ENCODE measurements at places on chromosomes 5 and 9.

DNA sequence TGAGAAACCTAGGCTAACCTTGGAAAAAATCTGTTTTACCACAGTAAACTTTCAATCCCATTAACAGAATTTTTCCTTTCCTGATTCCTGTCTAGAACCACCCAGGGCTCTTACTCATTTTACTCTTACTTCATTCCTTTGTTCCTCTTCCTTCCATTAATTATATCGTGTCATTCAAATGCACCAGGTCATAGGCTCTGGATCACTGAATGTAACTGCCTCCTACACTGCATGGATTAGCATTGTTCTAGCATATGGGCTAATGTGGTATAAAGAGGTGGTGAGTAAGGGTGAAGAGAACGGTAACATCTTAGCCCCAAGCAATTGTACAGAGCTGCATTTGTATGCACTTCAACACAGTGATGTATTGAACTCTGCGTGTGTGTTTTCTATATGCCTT, 49.5 kb upstream of the SPINK5 start:
- DNase-seq: no peak

DNA sequence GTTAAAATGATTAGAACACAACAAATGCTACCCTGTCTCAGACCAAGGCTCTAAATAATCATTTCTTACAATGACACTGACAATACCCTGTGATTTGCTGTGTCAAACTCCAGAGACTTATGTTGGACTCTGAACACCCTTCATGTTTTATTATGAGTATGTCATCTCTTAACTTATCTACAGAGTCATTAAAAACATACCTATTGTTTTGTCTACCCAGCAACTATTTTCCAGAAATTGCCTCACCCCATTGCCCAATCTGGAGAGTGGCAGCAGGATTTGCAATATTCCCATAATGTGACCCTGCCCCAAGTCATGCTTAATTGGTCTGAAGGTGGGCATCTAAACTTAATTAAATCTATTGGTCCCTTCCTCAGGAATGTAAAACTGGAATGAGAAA, 23.0 kb upstream of the KIF2A start:
- no peak for DNase-seq

DNA sequence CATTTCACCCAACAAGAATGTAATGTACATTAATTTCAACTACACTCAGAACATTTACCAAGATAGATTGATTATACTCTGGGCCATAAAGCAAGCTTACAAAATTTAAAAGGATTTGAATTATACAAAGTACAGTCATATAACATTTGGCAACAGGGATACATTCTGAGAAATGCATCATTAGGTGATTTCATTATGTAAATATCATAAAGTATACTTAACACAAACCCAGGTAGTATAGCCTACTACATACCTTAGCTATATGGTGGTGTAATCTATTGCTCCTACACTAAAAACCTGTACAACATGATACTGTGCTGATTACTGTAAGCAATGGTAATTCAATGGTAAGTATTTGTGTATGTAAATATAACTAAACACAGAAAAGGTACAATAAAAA, 202.9 kb downstream of the MPDZ start:
- no peak for DNase-seq

GRCh38 chr5:10311595-10312425, 4.1 kb upstream of the CMBL start:
- DNase-seq: no peak

DNA sequence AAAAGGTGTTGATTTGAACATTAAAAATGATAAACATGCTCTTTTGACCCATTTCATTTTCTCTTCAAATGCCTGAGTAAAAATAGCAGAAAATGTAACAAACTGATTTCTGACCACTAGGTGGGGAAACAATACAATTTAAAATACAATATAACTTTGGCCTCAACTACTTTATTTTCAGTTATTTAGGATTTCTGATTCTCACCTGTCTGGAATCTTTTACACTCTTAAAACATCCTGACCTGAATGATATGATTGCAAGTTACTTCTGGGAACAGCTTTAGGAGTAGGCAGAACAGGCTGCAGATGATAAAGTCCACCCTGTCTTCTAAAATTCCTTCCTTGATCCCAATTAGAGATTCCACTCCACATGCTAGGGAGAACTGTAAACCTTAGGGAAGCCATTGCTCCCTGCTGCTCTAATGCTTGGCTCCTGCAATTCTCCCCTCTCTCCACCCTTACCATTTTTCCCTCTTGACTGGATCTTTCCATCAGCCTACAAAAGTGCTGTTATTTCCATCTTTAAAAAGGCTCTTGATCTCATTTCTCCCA, 70.3 kb downstream of the FYB1 start:
- DNase-seq: no peak

DNA sequence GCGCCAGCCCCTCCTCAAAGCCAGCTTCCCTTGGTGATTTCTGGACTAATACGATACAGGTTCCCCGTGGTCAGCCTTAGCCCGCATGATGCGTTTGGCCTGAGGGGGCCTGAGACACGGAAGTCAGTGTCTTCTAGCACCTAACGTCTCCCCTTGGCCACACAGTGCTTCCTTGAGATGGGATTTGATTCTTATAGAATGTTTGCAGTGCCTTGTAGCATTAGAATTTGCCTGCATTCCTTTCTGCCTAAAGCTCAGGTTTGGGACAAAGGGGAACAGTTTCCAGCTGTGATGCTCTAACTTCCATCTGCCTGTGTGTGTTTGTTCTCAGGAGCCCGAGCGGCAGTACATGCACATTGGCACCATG, 34.4 kb downstream of the CFAP90 start:
- no peak for DNase-seq

DNA sequence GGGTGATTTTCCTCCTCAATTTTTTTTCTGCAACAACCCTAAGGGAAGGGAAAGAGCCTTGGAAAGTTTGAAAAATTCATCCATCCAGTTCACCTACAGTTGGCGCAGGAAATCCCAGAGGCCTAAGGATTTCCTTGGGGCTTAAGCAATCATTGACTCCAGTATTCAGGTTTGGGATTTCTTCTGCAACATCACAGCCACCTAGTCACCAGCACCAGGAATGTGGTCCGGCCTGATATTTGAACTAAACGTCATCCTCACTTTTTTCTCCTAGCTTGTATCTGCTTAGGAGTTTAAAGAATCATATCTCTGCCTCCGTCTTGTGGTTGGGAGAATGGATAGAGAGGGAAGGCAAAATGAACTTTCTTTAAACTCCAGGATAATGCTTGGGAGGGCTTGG, 20.2 kb upstream of the TLE4 start:
- no peak for DNase-seq

GRCh38 chr5:175079707-175080106, 355.3 kb downstream of the MSX2 start:
- no peak for DNase-seq

GRCh38 chr5:132782101-132782500, 5.1 kb upstream of the SEPTIN8 start:
- DNase-seq: peak; percentile 31

DNA sequence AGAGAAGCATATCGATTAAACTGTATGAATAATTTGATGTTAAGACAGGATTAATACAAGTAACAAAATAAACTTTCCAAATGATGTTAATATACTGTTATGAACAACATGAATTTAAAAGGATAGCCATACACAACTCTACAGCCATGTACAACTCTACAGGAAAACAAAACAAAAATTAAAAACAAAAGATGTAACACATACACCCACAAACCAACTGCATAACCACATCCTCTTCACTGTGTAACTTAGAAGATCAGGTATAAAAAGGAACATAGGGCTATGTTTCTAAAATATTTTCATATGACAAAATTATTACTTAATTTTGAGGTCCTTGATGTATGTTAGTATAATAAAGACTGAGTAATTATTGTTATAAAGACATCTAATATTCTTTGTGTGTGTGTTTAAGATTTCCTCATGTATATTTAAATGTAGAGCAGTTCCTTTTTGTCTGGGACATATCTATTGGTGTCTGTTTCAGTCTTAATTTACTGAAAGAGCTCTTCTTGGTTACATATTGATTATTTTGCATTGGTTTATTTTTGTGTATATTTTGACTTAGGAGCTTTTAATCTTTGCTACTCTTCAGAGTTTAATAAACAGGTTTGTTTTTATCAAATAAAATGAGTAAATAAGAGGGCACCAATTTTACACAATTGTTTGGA, 966.8 kb upstream of the CTNND2 start:
- DNase-seq: no peak

- no peak for DNase-seq
Observed at GRCh38 chr5:55577353-55578060, 42.7 kb upstream of the PLPP1 start.

DNA sequence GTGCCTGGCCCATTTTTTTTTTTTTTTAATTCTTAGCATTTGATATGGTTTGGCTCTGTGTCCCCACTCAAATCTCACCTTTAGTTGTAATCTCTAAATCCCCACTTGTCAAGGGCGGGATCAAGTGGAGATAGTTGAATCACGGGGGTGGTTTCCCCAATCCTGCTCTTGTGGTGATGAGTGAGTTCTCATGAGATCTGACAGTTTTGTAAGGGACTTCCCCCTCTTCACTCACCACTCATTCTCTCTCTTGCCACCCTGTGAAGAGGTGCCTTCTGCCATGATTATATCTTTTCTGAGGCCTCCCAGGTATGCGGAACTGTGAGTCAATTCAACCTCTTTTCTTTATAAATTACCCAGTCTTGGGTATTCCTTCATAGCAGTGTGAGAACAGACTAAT, 27.2 kb downstream of the NDUFAF2 start:
- no peak for DNase-seq

DNA sequence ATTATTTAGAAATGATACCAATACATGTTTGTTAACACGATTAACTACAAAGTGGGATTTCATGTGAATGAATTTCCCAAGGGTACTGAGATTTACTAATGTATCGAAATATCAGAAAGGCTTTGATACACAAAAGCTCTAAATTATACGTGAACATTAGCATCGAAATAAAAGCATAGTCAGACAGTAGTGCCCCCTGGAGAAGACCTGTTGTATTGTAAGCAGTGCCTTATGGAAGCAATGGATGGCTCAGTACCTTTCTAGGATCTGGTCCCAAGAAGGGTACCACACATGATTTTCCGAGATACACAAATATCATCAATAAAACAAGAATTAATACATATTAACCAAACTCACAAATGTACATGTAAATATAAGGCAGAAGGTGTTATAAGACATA, 153.8 kb downstream of the CDH12 start:
- no peak for DNase-seq

- no peak for DNase-seq
Observed at GRCh38 chr5:120684213-120684612, 220.1 kb downstream of the PRR16 start.

DNA sequence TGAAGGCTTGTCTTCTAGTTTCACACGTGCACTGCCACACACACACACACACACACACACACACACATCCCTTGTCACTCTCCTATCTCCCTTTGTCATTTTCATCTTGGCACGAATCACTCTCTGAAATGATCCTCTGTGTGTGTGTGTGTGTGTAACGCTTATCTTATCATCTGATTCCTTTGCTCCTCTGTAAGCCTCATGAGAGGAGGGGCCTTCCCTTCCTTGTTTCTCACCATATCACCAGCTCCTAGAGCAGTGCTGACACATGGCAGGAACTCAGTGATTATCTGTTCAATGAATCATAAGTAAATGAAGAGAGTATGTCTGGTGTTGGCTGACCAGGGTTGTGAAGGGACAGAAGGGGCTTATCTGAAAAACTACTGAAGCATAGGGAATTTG, 53.3 kb downstream of the PDE4D start:
- peak; percentile 87 for DNase-seq

DNA sequence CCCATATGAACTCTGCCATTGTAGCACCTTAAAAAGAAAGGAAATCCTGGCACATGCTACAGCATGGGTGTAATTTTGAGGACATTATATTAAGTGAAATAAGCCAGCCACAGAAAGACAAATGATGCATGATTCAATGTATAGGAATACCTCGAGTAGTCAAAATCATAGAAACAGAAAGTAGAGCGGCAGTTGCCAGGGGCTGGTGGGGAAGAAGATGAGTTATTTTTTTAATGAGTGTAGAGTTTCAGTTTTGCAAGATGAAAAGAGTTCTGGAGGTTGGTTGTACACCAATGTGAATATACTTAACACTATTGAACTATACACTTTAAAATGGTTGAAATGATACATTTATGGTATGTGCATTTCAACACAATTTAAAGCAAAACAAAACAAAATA, 133.0 kb downstream of the ZDHHC21 start:
- DNase-seq: no peak

DNA sequence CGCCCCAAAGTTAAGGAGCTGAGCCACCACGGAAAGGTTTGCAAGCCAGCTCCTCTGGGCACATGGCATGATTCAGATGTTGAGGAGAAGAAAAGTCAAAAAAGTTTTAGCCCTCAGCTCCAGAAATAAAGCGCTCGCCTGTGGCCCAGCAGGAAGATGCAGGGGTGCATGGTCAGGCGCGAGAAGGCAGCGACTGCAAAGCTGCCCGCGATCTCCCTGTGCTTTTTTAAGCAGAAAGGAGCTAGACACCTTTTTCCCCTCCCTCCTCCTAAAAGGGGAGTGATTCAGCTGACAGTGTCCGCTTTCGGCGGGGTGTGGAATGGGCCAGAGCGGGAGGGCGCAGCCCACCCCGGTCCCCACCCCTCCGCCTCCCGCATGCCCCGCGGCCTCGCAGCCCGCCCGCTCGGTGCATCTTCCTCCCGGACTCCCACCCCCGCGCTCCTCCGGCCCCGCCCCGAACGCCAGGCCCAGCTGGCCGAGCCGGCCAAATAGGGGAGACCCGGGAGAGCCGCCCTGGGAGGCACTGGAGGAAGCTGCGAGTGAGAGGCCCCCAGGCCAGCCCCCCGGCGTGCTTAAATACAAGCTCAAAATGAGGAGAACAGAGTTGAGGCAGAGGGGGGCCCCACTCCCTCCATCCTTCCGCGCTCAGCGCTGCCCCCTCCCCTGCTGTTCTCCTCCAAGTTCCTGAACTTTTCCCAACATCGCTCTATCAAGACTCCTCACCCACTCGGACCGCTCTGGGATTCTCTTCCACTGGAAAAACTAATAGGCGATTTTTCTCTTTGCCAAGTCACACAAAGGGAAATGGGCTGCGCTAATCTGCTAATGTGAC, at the start of gene ADAMTS12:
Gene ADAMTS12, minus strand, starts transcription at position 203 of the 832 bp plus-strand sequence. Its CDS starts 134 bp downstream, at position 69.
- DNase-seq: peak; percentile 36

DNA sequence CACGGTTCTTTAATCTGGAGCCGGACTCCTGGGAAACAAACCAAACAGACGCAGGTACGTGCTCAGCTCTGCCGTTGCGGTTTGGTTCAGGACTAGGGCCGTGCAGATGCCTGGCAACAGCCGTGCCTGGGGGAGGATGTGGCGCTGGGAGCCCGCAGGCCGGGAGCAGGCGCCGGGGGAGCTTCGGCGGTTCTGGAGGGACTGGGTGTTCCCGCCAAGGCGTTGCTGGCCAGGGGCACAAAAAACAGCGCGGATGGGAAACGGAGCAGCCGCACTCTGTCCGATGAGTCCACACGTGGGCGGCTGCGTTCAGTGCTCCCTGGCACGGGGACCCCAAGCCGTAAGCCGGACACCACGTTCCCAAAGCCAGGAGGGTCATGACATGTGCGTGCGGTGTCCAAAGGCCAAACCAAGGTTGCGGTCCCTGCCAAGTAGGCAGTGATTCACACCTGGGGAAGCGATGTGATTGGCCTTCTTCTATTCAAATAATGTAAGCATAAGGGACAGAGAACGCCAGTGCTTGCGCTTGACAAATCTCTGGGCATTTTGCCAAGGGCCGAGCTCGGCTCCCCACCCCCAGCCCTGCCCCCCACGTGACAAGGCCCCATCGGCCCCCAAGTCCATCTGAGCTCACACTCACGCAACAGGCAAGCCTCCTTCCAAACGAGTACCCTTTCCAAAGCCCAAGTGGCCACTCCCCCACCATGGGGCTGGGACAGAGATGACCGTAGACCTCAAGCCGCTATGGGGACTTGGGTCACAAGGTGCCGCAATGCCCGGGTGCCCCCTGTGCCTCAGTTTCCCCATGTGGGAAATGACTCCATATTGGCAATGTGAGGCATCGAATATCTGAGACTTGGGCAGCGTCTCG, 49.7 kb upstream of the NKD2 start:
- DNase-seq: no peak

- no peak for DNase-seq
Observed at GRCh38 chr5:6728011-6728794, 15.0 kb downstream of the TENT4A start.
